Activated CD4-positive, alpha-beta T cell treated with anti-CD3 and anti-CD28 coated beads, Interleukin-2, Interleukin-4, amounts not matched to agents 100 ng/mL and 50 ng/mL, durations not matched to agents 16 hours and 8 hours (primary cell): ENCODE measurements at places on chromosomes 16 and 17.
A peak's percentile ranks its signal among the peaks of the same experiment; 100 is the strongest.

GRCh38 chr16:57036945-57037344, 47.6 kb downstream of the NLRC5 start:
- no peak for DNase-seq

GRCh38 chr17:4503283-4504025, 4.8 kb downstream of the SPNS2 start:
- DNase-seq: no peak

GRCh38 chr17:4678448-4679026, 25.4 kb downstream of the PELP1 start:
- DNase-seq: peak; percentile 54

- no peak for DNase-seq
Observed at GRCh38 chr17:44176671-44177501, 6.4 kb downstream of the ASB16 start.

DNA sequence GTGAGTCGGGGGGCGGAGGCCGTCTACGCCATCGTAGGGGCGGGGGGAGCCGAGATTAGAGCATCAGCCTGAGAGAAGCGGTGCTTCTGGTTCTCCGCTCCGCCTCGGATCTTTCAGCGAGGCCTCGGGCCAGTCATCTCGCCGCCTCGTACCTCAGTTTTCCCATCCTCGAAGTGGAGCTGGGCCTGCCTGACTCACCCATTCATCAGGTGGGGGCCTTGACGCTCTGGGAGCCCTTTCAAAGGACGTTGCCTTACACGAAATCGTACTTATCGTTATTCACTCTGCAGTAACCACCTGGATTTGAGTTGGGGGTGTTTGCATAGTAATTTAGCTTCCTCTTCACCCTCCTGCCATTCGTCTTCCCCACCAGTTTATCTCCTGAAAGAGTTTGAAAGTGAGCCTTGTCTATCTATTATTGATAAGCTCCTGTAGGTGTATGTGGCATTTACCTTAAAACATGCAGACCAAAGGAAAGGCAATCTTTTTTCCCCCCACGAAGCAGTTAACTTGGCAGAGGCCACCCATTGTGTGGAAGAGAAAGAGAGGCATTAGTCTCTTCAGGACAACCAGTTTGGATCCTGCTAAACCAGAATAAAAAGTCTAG, 674 bp downstream of the TAF15 start:
- peak; percentile 25 for DNase-seq

- DNase-seq: no peak
Observed at GRCh38 chr17:62712171-62712581, 84.7 kb downstream of the MRC2 start.

DNA sequence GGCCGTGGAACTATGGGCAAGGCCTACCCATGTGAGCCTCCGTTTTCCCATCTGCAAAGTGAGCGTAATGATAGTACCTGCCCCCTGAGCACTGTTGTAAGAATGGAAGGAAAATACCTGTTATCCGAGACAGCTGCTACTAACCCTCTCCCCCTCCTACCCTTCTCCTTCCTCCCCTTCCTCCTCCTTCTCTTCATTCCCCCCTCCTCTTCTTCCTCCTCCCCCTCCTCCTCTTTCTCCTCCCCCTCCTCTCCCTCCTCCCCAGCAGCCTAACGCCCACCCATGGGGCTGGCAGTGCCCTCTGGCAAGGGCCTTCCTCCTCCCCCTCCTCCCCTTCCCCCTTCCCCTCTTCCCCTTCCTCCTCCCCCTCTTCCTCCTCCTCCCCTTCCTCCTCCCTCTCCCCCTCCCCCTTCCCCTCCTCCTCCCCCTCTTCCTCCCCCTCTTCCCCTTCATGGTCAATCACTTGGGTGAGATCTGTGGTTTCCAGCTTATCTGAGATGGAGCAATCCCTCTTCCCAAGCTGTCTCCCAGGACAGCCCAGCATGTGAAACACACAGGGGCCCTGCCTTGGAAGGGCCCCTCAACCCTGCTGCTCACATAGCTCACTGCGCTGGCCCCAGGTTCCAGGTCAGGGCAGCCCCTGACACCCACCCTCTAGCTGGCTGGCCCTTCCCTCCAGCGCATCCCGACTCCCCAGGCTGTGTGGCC, 6.4 kb downstream of the ZFPM1 start:
- no peak for DNase-seq

DNA sequence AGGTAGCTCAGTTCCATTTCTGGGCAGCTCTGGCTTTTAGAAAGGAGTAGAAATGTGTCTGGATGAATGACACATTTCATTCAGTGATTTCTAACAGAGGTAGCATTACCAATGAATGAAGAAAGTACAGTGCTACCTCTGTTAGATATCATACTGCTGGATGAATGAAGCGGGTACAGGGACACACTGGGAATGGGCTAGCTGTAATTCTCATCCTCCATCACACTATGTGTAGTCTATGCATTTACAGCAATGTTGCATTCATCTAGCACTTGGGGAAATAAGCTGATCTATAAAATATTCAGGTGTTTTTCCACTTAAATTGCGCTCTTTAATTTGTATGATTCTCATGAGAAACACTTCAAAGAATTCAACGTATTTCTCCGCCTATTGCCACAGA, 158.3 kb upstream of the IRX5 start:
- no peak for DNase-seq

DNA sequence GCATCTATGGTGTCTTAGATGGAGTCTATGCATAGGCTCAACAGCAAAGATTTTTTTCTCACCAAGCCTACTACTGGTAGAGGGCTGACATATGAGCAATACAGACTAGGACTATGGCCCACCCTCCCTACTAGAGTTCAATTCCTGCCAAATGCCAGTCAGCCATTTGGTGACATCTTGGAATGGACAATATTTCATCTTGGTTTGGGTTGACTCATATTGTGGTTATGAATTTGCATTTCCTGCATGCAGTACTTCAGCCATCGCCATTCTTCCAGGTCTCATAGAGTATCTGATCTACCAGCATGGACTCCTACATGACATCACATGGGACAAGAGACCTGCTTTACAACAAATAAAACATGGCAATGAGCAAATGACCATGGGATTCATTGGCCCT, 778.1 kb upstream of the SOX9 start:
- no peak for DNase-seq

GRCh38 chr16:12010388-12011251, 34.1 kb downstream of the SNX29 start:
- DNase-seq: no peak

DNA sequence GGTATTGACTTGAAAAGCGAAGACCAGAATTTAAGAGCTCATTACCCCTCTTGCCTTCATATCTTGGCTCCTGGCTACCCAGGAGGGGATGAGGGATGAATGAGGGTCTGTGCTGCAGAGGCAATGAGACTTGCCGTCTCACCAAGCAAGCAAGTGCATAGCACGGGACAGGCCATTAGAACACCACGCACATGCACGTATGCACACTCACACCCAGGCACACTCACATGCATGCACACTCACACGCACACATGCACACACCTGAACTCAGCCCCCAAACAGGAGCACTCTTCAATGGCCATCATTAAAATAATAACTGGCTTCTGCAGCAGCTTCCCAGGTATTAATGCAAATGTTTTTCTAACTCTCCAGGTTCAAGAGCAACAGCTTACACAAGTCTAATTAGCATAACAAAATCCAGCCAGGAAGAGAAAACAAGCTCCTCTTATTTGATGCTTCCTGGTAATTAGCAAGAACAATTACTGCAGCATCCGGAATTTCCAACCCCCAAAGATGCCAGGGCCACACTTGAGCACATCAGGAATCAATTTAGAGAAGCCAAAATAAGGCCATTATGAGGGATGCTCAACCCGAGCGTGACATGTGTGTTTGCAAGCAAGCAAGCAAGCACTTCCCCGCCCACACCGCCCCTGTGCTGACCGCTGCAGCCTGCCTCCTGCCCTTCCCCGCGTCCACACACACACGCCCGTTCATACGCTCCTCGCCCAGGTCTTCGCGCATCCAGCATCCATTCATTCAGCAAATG, 171.6 kb upstream of the TNRC6C start:
- DNase-seq: no peak

DNA sequence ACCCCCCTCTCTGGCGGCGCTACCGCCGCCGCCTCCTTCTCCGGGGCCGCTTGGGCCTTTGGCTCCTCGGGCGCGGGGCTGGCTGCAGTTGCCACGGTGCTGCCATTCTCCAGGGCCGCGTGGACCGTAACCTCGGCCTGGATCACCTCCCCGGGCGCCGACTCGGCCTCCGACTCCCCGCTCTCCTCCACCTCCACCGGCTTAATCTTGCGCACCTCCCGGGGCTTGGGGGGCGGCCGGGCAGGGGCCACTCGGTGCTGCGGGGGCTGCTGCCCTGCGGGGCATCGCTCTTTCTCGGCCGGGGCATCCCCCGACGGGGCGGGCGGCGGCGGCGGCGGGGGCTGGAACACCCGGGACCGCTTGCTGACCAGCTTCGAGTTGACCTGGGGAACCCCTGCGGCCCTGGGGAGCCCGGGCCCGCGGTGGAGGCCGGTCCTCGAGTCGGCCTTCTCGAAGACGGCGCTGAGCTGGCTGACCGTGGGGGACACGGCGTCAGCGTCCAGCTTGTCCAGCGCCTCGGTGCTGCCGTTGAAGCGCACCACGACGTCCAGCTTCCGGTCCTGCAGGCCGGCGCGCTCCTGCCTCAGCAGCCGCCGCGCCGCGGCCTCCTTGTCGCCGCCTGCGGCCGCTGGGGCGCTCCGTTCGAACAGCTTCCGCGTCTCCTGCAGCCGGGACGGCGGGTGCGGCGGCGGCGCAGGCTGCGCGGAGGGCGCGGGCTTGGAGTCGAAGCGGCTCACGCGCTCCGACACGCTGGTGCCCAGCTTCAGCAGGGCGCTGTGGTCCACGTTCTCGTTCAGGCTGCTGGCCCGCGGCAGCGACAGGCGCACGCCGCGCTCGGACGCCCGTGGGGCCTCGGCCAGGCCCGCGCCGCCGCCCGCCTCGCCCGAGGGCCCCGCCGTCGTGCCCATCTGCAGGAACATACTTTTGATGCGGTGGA, 792 bp downstream of the PPP1R9B start:
- DNase-seq: peak; percentile 50

DNA sequence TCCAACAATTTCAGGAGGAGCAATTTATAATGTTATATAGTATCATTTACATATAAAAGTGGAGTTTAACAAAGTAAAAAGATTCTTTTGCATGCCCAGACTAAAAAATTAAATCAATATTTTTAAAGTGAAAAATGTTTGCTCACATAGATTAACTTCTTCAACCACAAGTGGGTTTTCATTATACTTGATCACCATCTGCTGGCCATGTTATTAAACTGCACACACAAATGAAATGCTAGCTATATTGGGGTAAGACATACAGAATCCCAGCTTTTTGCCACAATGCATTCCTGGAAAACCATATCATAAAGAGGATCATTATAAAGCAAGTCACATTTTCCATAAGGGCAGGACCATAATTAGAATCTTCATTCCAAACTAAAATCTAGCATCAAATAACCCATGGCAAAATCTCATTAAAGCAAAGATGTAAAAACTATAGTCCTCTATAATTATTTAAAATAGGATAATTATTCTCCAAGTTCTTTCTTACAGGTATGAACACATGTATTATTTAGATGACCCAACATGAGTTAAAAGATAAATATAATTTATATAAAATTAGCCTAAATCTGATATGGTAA, 26.3 kb downstream of the CEP112 start:
- peak; percentile 52 for DNase-seq

DNA sequence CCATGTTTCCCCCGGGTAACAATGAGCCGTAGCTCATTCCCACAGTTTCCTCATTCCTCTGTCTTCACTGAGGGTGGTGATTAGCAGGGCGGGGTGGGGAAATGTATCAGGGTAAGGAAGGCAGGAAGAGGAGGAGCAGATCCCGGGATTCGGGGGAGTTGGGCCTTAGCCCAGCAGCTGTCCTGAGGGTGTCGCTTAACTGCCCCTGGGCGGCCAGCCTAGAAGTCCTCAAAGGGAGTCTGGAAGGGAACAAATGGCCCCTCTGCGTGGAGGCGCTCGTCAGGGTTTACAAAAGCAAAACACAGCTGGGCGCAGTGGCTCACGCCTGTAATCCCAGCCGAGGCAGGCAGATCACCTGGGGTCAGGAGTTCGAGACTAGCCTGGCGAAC, 14.3 kb downstream of the MLYCD start:
- no peak for DNase-seq

DNA sequence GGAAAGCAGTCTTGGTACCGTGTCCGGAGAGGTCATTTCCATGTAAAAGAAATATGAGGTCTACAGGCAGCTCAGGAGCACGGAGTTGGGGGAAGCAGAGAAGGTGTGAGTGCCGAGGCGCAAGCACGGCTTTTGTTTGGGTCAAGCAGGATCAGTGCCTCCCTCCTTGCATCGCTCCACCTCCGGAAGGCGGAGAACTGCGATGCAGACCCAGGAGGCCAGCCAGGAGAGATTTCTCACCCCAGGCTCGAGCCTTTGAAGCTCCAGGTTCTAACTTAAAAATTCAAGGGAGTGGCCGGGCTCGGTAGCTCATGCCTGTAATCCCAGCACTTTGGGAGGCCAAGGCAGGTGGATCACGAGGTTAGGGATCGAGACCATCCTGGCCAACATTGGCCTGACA, 25.0 kb downstream of the NAA60 start:
- DNase-seq: no peak
